ENCODE measurements at places on chromosomes 12 and 14.

DNA sequence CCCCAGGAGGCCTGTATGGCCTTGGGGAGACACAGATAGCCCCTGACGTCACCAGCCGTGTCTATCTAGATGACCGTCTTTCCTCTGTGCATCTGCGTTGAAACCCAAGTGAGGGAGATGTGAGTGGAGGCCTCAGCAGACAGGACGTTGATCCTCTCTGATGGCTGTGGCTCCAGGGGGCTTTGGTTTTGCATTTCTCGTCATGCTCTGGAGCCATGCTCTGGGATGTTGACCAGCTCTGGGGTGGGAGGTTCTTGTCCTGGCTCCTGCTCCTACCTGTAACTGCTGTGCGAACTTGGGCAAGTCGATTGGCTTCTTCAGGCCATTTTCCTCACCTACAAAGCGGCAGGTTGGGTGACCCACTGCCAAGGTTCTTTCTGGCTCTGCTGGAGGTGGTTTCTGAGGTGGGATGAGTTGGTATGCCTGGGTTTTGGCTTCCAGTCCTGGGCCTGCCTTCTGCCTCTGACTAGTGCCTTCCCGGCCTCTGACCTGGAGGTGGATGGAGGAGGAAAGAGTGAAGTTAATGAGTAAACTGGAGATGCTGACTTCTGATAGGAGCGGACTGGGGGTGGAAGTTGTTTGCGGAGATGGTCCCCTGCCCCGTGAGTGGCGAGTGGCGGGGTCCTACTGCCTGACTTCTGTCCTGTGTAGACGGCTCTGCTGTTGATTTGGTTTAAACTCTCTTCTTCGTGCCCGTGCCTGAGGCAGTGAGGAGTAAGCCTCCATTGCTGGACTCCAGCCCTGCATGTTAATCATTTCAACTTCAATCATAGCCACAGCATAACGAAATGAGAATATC lies 8.4 kb downstream of the TSPAN9 start:
- no peak for DNase-seq

DNA sequence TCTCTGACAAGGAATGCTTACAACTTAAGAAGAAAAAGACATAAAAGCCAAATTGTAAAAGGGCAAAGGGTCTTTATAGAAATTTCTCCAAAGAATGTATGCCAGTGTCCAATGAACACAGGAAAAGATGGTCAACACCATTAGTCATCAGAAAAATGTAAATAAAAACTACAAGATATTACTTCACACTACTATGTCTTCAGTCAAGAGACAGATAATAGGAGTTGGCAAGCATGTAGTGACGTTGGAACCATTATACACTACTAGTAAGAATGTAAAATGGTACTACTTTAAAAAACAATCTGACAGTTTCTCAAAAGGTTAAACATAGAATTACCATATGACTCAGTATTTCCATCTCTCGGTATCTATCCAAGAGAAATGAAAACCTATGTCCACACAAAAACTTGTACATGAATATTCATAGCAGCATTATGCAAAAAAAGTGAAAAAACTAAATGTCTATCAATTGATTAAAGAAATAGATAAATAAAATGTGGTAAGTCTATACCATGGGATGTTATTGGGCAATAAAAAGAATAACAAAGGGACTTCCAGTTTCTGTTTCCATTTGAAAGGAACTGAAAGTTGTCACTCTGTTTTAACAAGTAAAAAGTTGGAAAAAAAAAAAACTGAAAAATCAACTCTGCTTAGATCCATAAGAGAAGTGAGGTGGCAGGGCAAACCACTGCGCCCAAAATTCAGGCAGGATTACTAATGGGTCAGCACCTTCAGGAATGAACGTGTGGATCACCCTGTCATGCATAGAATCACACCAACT lies 69.8 kb downstream of the ALG10B start:
- DNase-seq = no peak

- DNase-seq = peak; percentile 54
Observed at GRCh38 chr12:77954206-77954555, 123.5 kb downstream of the NAV3 start.

DNA sequence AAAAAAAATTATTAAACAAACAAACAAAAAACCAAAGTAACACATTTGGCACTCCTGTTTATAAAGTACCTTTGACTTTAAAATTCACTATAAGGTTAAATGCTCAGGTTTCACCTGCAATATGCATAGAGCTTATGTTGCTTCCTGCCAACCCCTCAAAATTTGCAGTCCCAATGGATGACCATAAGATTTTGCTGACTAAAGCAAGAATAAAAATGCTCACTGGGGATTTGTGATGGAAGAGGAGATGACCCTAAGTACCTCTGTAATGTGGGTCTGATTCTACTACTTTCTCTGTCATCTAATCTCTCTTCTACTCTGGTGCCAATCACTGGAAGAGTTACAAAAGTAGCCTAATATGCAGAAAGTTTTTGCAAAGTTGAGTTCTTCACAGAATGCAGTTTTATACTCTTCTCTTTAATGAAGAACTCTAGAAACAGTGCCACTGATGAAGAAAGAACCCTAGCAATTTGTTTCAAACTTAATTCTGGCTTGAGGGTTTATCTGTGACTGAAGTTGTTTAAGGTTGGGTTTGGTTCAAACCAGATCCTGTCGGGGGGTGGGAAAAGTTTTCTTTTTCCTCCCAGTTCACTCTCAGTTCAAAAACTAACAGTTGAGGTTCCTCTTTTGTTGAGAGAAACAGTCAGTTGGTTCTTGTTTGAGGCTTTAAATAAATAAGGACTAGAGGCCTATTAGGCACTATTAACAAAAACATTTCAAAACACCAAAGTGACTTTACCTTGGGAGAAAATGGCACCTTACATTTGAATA lies 10.9 kb downstream of the WASHC3 start:
- DNase-seq = no peak

GRCh38 chr12:51923506-51924365 lies 16.4 kb downstream of the ACVRL1 start:
- DNase-seq = peak; percentile 30

GRCh38 chr14:99137001-99137700 lies 134.8 kb downstream of the BCL11B start:
- no peak for DNase-seq

DNA sequence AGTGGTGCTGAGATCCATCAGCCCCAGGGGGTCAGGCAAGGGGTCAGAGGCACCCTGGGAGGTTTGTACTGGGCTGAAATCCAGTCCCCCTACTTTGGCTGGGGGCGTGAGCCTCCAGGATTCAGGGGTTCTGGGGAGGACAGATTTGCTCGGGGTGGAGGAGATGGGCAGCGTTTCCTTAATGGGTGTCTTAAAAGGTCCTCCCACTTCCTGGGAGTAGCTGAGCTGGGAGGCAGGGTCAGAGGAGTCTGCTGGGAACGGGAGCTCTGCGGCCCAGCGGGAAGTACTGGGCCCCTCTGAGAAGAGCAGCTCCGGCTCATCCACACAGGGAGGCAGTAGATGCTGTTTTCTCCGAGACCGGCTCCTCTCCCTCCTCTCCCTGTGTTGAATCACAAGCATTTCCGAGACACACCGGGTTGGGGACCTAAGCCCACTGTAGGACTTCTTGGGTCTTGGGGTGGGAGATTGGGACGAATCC lies 2.1 kb upstream of the TEX52 start:
- DNase-seq = no peak

GRCh38 chr14:103925316-103925715 lies 2.9 kb upstream of the TDRD9 start:
- no peak for DNase-seq

DNA sequence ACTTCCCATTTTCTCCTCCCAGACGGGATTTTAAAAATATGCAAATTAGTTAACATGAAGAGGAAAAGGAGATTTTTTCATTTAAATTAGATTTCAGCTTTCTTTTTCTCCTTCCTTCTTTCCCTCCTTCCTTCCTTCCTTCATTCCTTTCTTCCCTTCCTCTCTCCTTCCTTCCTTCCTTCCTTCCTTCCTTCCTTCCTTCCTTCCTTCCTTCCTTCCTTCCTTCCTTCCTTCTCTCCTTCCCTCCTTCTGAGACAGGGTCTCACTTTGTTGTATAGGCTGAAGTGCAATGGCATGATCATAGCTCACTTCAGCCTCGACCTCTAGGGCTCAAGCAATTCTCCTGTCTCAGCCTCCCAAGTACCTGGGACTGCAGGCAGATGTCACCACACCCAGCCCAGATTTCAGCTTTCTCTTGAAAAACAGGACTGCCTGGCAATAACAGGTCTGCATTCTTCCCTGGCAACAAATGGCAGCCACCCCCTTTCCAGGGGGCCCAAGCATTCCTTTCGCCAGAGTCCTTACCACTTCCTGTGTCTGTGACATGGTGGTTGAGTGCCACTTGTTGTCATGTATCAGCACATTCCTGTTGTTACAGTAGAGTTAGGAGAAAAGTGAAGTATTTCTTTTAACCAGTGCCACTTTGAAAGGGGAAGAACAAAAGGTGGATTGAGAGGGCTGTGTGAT lies 119.1 kb downstream of the PTPN11 start:
- no peak for DNase-seq

DNA sequence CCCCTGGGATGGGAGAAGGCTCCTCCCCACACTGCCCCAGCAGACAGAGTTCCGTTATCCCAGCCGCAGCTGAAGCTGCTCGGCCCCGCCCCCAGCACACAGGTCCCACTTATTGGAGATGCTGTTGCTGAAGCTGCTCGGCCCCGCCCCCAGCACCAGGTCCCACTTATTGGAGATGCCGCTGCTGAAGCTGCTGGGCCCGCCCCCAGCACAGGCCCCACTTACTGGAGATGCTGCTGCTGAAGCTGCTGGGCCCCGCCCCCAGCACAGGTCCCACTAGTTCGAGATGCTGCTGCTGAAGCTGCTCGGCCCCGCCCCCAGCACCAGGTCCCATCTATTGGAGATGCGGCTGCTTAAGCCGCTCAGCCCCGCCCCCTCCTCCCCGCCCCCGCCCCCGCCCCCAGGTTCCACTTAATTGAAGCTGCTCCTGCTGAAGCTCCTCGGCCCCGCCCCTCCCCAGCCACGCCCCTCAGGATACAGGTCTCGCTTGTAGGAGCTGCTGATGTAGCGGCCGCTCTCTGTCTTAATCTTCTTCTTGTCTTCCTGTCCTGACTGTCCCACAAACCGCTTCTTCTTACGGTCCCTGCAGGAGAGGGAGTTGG lies 12.0 kb downstream of the CFAP73 start:
- no peak for DNase-seq

- peak; percentile 16 for DNase-seq
Observed at GRCh38 chr12:48901278-48901677, 24.0 kb downstream of the FKBP11 start.

- no peak for DNase-seq
Observed at GRCh38 chr12:33587354-33587753, 147.7 kb upstream of the SYT10 start.

- peak; percentile 52 for DNase-seq
Observed at GRCh38 chr14:54893151-54893760, 9.4 kb downstream of the GCH1 start.

DNA sequence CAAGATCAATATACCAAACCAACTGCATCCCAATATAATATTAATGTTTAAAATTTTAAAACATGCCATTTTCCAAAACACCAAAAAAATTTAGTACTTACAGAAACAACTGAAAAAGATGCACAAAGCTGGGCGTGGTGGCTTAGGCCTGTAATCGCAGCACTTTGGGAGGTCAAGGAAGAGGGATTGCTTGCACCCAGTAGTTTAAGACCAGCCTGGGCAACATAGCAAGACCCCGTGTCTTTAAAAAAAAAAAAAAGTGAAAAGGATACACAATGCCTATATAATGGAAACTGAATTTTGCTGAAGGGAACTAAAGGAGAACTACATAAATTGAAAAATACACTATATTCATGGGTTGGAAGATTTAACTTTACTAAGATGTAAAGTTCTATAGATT lies 149.5 kb downstream of the RMST start:
- DNase-seq = no peak

GRCh38 chr12:5593998-5594397 lies 162.1 kb downstream of the NTF3 start:
- no peak for DNase-seq

DNA sequence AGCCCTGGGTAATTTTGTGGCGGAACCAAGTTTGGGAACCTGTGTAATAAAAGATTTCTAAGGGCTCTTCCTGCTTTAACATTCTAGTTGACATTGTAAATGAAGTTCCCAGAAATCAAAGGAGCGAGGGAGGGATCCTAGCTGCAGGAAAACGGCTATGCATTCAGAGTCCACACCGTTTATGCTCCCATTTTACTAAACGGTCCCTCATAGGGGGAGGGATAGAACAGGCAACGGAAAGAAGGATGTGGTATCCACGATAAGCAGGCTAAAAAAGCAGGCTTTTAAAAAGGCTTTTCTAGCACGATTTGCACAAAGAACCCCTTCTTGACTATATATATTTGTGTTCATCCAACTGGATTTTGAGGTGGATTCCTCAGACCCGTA lies 559 bp downstream of the SYNJ2BP start:
- peak; percentile 4 for DNase-seq

- peak; percentile 89 for DNase-seq
Observed at GRCh38 chr14:59333668-59334067, 131.5 kb downstream of the GPR135 start.
